ENCODE measurements at places on chromosomes 4 and X.

- no peak for DNase-seq
Measured at GRCh38 chrX:46707274-46707965, 51.5 kb downstream of the SLC9A7 start.

- peak; percentile 61 for DNase-seq
Measured at GRCh38 chr4:101345596-101346350, 1.6 kb downstream of the PPP3CA start.

GRCh38 chr4:88527787-88528186, 4.2 kb upstream of the PYURF start:
- DNase-seq = no peak

DNA sequence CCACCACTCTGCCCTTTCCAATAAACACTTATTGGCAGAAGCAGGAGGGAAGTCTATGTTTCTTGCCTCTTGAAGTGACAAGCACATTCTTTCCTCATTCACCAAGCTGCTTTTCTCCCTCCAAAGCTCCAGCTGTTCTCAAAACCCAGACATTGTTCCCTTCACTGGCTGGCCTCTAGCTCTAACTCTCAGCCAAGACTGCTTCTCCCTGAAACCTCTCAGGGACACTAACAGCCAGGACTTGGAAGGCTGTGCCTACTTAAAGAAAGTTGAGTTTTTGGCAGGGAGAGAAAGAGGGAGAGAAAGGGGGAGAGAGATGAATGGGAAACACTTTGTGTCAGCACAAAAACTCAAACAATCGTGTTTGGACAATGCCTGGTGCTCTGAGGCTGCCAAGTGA, 99.5 kb downstream of the COX18 start:
- DNase-seq = no peak

GRCh38 chrX:46876901-46877300, 35.3 kb upstream of the JADE3 start:
- no peak for DNase-seq

DNA sequence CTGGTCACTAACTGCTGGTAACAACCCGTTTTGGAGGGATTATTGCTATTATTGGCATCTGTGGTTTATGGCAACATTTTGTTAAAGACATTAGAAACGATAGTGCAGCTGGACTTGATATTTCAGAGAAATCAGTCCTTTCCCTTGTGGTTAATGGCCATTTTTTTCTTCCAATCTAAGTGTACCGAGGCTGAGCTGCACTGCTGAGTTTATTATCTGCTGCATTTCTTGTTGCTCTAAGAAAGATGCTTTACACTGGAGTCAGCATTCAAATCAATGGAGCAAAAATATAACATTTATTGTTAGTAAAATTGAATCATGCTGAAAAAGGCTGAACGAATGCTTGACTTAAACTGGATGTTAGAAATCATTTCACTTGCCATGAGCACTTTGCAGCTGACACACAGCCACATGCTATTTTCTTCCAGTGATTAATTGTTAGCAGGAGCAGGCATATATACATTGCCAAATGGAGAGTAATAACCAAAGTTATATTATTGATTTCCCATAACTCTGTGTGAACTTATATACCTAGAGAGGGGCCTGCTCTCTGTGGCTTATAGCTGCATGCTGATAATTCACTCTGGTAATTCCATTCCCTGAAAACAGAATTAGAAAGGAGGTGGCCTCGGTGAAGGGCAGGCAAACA, 66.5 kb upstream of the TTC29 start:
- no peak for DNase-seq

DNA sequence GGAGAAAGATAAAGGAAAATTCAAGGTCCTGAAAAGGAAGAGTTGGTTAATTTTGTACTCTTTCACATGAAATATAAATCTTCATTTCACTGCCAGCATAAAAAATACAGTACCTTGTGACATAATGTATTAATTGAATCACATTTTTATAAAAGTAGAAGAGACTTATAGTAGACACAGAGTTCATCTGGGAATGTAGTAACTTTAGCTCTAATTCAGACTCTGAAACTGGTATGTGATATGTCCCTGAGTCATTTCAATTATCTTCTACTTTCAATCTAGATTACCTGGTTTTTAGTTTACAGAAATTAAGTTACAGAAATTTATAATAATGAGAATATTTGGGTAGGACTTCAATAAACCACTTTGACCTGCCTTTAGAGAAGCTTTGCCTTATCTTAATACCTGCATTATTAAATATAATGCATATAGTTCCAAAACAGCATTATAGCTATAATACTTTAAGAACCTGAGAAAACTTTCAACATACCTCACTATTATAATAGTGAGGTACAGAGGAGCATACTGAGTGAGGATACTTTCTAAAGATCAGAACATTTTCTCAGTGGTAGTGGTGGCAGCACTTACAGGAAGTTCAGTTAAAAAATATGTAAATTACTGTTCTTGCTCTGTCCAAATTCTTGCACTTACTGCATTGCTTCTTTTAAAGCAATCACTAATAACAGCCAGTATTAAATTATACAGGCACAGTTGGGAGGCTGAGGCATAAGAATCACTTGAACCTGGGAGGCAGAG, 11.2 kb downstream of the NEK1 start:
- no peak for DNase-seq

GRCh38 chr4:77451530-77451929, 154.1 kb upstream of the CXCL13 start:
- DNase-seq = no peak

- no peak for DNase-seq
Measured at GRCh38 chr4:153570228-153570973, 104.2 kb downstream of the TMEM131L start.

DNA sequence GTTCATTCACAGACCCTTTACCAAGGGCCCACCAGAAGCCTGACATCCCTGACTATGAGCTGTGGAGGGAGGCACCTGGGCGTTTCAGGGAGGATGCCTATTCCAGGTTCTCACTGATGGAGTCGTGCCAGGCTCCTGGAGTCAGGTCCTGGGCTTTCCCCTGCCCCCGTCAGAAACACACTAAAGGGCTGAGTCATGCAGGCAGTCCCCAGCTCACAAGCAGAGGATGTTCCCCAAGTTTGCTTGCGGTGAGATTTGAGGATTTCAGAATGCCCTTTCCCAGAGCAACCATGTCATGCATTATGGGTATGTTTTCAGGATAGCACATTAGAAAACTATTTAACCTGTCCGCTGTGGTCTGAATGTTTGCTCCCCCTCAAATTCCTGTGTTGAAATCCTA, 45.2 kb downstream of the FHDC1 start:
- DNase-seq = no peak

Data from CD4-positive, alpha-beta memory T cell (primary cell).